Forelimb muscle (tissue), 1 donor: ENCODE measurements at places on chromosomes 7 and 10. TPM values are rescaled to one million over a fixed set of nuclear protein-coding genes. Genes with fewer than 3 reads are reported as not detected.
A peak's percentile ranks its signal among the peaks of the same experiment; 100 is the strongest.

Gene FAM13C
- 27.4 TPM for polyA plus RNA-seq

DNA sequence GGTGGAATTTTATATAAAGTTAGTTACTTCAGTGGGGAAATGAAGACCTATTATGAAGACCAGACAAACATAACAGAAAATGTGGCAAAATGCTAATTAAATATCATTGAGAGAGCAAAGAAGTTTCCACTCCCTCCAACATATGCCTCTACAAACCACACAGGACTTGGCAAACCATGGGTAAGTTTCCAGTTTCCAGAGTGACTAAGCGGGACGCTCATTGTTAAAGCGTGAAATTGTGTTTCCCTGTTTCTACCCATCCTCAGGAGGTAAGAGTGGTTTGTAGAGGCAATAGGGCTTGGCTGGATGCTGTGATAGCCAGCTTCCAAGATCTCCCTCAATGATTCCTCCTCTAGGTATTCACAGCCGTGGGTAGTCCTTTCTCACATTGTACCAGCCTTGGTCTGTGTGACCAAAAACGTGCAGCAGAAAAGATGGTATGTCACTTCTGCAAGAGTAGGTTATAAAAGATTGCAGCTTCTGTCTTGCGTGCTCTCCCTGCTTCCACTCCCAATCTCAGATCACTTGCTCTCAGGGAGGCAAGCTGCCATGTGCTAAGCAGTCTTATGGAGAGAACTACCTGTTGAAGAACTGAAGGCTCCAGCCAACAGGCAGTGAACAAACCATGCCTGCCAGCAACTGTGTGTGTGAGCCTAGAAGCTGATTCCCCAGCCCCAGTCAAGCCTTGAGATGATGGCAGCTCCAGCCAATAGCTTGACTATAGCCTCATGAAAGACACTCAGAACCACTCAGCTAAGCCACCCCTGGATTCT is 35.7 kb downstream of the CBX3 start:
- DNase-seq = no peak

GRCh38 chr7:24378871-24379616 is 95.1 kb downstream of the NPY start:
- DNase-seq = no peak

DNA sequence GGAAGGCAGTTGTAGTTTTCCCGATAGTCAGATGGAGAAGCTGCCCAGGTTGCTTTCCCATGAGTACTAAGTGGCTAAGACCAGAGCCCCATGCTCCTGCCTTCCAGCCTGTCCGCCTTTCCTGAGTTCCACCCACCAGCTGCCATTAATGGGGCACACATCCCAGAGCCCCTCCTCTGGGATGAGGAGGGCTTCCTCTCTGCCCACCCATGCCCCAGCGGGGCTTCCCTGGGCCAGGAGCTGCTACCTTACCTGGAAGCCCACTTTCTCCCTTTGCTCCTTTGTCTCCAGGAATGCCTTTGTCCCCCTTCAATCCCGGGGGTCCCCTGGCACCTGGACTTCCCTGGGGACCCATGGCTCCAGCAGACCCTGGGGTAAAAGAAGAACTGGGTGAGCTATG is 7.8 kb downstream of the SFTPD start:
- no peak for DNase-seq

- no peak for DNase-seq
These were observed 802.5 kb downstream of the GRM8 start for GRCh38 chr7:126450269-126450671.

DNA sequence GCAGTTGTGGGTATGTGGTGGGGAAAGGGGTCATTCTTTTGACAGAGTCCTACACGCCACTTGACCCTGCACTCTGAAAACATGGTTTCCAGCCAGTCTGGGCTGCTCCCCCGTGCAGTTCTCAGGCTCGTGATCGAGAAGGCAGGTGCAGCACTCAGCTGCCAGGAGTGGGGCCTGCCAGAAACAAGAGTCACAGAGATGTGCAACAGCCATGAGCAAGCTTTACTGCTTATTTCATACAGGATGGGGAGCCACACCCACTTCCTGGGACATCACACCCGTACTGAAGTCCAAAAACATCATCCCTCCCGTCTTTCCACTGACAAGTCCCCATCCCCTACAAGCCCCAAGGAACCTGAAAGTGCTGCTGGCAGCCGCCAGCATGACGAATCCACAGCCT is 9.3 kb downstream of the ATG9B start:
- DNase-seq = no peak

DNA sequence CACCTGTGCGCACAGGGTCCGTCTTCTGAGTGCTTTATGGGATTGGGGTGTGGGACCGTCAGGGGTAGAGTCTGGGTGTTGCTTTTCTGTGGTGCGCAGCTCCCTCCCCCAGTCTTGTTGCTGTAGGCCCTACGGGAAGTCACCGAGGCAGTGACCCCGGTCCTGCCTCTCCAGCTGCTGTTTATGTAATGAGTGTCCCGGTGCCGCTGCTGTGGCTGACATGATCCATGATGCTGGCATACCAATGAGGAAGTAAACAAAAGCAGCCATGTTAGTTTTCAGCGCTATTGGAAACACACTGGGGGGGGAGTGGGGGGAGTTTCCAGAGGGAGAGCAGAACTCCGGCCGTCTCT is 1.1 kb downstream of the TRIM8 start:
- peak; percentile 51 for DNase-seq

- no peak for DNase-seq
These were observed 213.5 kb downstream of the PAXIP1 start for GRCh38 chr7:154789404-154789803.

- DNase-seq = no peak
These were observed 75.7 kb downstream of the RSU1 start for GRCh38 chr10:16741540-16741939.

Gene NYAP1
- polyA plus RNA-seq = 1.8 TPM

GRCh38 chr7:8296362-8296659 is 34.3 kb upstream of the ICA1 start:
- no peak for DNase-seq

Gene CPXM2
- 0.25 TPM for polyA plus RNA-seq

Gene SFXN4
- 24.0 TPM for polyA plus RNA-seq

- DNase-seq = peak; percentile 9
These were observed 153.7 kb downstream of the DNAJB6 start for GRCh38 chr7:157490465-157490912.

DNA sequence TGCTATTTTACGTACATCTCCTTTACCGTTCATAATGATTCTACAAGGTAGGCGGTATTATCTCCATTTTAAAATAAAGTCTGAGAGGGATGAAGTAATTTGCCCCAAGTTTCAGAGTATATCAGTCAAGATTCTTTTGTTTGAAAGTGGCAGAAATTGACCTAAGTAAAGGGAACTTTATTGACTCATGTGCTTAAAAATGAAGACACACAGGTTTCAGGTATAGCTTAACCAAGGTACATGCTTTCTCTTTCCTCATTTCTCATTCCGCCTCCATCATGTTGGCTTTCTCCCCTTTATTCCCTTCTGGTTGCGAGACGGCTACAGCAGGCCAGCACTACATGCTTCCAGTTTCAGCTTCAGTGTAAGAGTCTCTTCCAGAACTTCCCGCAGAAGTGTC is 77.5 kb downstream of the NOC3L start:
- no peak for DNase-seq

- no peak for DNase-seq
These were observed 17.5 kb downstream of the ZNF33A start for GRCh38 chr10:38027986-38028385.

Gene DEPP1
- 33.8 TPM for polyA plus RNA-seq

- no peak for DNase-seq
These were observed 85.6 kb downstream of the SDK1 start for GRCh38 chr7:3386423-3387190.

GRCh38 chr10:101649525-101650085 is 45.4 kb downstream of the FBXW4 start:
- DNase-seq = no peak

GRCh38 chr10:21497177-21497807 is 28.2 kb downstream of the SKIDA1 start:
- no peak for DNase-seq

DNA sequence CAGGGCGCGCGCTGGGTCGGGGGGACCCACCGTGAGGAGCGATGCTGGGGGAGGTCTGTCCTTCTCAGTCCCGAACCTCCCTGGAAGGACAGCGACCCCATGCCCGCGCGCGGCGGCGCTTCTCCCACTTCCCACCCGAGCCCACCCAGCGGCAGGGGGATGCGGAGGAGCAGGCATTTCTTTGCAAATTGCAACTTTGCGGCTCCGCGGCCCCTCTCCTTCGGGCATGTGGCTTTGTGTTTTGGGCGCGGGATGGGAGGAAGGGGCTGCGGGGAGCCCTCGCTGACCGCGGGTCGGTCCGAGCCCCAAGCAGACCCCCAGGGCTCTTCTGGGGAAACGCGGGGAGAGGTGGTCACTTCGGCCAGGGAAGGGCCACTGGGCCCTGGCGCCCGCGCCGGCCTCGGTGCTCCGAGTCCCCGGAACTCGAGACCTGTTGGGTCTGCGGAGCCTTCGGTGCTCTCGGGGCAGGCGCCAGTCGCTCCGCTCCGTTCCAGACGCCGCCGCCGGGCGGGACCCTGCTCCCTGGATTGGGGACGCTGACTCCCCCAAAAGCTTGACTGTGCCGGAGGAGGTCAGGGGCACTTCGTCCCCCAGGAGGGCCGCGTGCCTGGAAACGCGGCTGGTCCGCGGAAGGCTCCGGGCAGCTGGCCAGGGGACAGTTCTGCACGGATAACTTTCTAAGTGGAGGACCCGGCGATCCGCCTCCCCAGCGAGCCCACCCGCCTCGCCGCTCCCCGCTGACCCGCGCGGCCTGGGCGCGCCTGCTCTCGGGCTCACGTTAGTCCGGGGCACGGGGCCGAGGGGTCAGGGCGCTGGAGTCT is 164.2 kb upstream of the DPP6 start:
- no peak for DNase-seq

Gene NRP1
- polyA plus RNA-seq = 91.0 TPM
